ENCODE measurements at places on chromosomes 13 and 19.
A peak's percentile ranks its signal among the peaks of the same experiment; 100 is the strongest.

- peak; percentile 3 for DNase-seq
These were observed 823 bp upstream of the ZNF567 start for GRCh38 chr19:36686365-36687213.

DNA sequence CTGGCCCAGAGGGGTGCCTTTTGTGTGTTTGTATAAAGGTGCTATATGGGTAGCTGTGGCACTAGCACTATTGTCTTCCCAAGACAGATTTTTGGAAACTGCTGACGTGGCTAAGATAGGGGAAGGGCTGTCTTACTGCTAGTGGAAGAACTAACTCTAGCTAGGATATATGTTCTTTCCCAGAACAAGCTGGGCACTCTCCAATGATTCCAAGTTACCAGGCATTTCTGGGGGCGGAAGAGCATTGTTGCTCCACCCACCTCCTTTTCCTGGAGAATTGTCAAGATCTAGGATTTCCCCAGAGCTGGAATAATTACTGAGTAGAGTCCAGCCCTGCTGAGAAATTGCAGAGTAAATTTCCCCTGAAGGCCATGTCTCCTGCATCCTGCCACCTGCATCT, 408.3 kb downstream of the KLF5 start:
- DNase-seq: no peak

- DNase-seq: no peak
These were observed 27.8 kb downstream of the PIN1 start for GRCh38 chr19:9862938-9863337.

DNA sequence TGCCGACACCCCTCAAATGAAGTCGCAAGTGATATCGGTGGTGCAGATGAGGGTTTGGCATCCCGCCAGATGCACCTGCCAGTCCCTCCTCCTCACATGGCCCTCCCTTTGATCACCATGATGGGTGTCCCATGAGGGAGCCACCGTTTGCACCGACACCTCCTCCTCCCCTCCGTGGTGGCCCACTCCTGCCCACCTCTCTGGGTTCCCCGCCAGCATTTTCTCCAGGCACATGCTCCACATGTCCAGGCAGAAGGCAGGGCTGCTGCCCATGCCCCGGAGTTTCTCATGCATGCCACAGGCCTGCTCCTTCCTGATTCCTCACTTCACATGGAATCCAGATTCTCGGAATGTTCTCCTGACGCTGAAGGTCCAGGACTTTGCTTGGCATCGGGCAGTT, 49.3 kb downstream of the COL4A2 start:
- DNase-seq: no peak

DNA sequence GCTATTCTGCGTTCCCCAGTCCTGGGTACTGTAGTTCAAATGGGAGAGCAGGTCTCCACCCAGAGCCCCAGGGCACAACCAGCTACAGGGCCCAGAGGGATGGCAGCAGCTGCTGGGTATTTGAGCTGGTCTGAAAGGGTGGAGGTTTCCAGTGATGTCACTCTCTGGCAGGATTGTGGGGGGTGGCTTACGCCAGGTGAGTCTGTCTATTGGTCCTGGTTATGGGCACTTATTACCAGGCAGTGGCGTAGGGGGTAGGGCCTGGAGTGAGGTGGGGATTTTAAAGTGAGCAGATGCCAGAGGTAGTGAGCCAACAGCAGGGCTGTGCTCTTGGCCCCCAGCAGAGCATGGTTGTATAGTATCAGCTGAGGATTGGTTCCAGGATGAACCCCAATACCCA, 6.2 kb downstream of the RPS19 start:
- DNase-seq: no peak

DNA sequence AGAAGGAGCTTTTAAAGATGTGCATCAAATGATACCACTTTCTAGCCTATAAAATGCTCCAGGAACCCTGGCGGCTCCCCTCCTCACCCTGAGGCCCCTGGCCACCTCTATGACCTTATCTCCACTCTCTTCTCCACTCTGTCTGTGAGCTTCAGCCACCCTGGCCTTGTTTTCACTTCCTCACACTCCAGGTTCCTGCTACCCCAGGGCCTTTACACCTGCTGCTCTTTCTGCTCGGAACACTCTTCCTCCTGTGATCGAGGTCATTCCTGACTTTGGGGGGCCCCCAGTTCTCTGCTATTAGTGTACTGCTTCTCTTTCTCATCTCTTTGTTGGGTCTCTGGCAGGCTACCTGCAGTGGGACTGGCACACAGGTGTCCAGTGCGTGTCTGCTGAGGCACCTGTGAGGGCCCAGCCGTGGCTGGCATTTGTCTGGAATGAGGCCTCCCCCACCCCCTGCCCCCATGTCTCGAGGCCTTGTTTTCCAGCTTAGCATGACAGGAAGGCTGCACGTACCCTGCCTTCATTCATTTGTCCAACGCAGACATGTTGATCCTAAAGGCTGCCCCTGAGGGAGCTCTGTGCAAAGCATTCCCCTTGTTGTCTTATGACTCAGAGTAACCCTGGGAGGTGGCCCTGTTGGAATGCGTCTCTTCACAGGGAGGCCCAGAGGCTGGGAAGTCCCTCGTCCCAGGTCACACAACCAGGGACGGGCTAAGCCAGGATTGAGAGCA, 2.3 kb downstream of the DDA1 start:
- DNase-seq: no peak

DNA sequence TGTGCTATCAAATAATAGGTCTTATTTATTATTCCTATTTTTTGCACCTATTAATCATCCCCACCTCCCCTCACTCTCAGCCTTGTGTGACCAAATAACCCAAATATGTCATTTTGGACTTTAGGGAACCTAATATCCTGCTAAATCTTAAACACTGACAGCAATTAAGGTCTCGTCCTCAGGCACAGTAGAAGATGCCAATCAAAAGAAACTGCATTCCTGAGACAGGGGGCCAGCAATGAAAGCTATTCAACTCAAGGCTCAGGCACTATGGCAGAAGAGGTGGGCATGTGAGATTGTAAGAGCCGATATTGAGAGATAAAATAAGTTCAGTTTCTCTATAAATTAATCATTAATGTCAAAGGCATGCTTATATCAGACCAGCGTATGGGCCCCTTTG, 1437.7 kb upstream of the PCDH9 start:
- no peak for DNase-seq

DNA sequence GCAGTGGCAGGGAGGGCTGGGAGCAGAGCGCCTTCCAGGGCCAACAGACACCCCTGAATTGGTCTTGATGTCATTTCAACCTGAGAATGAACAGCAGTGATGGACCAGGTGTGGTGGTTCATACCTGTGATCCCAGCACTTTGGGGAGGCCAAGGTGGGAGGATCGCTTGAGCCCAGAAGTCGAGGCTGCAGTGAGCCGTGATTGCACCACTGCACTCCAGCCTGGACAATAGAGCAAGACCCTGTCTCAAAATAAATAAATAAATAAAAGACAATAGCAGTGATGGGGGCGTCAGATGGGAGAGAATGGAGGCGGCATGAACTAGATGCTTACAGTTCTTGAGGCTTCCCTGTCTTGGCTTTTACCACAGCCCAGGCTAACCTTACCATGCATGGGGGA, 46.1 kb upstream of the ONECUT3 start:
- no peak for DNase-seq

- DNase-seq: no peak
These were observed 314.8 kb downstream of the PCDH17 start for GRCh38 chr13:57946361-57946760.

GRCh38 chr19:11586331-11586730, 8.9 kb upstream of the ACP5 start:
- DNase-seq: no peak

GRCh38 chr13:111397202-111397880, 76.9 kb downstream of the TEX29 start:
- DNase-seq: no peak

DNA sequence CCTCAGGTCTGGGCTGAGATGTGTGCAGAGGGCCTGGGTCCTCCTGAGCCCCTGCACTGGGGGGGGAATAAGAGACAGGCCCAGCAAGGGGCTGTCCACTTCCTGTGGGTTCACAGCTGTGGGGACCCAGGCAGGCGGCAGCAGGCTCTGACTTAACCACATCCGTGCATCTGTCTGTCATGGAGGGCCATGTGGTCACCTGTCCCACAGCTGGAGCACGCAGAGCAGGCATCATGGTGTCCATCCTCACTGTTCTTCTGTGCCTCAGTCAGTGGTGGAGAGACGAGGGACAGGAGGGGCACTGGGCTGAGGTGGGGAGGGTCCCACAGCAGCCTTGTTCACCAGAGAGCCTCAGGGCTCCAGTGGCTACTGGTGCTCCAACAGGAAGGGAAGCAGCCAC, 16.3 kb upstream of the KIR3DL3 start:
- DNase-seq: no peak

GRCh38 chr19:43626838-43627237, 7.4 kb upstream of the ZNF428 start:
- DNase-seq: no peak

- no peak for DNase-seq
These were observed 799.2 kb downstream of the GPC5 start for GRCh38 chr13:92197669-92198068.

DNA sequence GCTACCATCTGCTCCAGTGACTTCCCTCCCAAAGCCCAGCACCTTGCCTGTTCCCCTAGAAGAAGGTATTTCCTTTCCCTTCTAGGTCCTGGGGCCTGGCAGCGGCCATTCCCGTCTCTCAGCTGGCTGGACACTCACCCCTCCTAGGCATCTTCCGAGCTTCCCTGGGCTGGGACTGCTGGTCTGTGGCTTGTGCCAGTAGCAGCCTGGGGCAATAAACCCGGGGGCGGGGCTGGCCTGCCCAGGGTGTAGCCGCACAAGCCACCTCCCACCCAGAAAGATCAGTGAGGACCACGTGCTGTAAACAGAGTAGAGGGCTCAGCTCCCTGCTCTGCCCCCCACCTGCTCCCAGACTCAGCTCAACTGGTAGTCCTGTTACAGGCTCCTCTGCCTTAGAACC, 15.0 kb downstream of the LIPE start:
- DNase-seq: no peak

DNA sequence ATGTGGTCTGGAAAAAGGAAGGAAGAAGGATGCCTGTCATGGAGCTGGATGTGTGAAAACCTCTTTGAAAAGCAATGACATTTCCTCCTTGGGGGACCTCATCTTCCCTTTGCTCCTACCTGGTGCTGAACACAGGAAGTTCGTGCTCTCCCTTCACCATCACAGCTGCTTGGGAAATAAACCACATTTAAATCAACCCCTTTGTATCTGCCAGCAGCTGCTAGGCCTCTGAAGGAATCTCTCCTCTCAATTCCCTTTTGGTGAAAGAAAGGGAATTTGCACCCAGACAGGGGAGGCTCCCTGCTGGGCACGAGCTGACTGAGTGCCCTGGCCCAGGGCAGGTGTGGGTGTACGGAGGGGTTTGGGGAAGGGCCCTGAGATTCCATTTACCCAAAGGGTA, 437.7 kb downstream of the TSHZ3 start:
- DNase-seq: no peak

- DNase-seq: no peak
These were observed 107.6 kb downstream of the ZIC5 start for GRCh38 chr13:99863789-99864626.

DNA sequence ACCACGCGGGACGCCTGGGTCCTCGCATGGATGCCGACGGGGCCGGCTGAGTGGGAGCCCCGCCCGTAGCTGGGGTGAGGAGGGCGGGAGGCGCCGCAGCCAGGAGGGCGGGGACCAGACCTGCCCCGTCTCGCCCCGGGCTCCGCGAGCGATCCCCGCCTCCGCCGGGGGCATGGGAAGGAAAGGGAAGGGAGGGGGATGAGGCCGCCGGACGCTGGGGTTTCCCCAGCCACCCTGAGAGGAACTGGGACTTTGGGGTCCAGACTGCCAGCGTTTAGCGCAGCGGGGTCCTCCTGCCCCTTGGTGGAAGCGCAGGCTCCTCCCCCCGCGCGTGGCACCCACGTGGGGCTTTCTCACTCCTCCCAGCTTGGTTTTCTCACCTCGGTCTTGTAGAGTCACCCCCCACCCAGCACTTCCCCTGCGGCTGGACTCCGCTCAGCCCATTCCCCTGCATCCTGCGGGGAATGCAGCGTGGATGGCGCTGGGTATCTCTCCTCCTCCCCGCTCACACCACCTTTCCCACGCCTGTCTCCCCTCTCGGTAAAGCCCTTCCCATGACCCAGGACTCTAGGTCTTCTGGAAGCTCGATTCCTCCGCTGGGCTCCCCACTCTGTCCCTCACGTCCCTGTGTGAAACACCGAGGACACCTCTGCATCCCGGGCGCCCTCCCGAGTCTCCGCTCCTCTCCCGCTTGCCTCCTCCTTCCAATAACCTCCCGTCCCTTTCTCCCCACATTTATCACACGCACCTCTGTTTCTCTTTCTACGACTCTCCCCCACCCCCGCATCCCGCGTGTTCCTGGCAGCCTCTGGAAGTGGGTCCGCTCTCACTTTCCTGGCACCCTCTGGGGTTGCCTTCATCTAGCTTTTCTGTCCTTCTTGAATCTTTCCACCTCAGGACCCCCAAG, 2.1 kb downstream of the TGFB1 start:
- peak; percentile 83 for DNase-seq

- no peak for DNase-seq
These were observed 41.1 kb upstream of the MAP3K10 start for GRCh38 chr19:40150170-40150569.

GRCh38 chr19:38665950-38666662, 18.7 kb downstream of the ACTN4 start:
- no peak for DNase-seq

DNA sequence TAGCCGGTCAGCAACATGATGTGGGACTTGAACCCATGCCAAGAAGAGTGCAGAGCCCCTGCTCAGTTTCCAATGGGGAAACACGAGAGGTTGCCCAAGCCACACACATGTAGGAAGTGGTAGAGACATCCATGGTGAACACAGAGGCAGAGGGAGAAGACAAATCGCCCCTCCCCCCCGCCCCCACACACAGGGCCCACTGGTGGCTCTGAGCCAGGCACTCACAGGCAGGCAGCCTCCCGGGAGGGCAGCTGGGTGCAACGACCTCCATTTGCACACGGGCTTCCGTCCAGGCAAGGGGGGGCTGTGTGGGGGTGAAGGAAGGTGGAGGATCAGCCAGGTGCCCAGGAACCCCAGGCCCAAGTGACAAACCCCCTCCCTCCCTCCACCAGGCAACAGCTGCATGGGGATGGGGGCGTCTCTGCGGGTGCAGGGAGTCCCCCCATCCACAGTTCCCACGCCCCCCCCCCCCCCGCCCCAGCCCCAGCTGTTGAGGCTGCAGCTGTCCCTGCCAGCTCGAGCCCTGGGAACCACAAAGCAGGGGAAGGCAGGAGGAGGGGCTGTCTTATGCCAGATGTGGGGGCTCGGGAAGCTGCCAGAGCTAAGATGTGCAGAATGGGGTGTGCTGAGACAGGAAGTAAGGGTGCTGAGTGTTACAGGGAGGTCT, 3.4 kb downstream of the NOTCH3 start:
- no peak for DNase-seq

All from stimulated activated CD4-positive, alpha-beta T cell treated with anti-CD3 and anti-CD28 coated beads, Interleukin-2, amount 100 ng/mL, for 24 hours (primary cell).